GM23248 (cell line): ENCODE measurements at places on chromosomes 7 and 10.

DNA sequence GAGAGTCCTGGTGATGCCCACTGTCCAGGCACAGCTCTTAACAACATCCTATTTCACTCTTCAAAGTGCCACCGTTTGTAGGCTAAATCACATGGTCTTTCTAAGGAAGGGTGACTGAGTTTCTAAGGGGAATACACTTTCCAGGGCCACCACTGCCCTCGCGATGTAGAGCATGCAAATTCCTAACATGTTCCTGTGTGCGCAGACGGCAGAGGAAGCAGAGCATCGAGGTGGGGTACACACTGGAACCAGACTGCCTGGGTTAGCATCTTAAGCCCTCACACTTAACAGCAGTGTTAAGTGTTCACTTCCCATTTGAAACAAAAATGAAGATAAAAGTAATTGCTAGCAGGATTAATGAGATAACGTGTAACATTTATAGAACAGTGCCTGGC lies 3.0 kb downstream of the VOPP1 start:
- no peak for DNase-seq

- no peak for DNase-seq
These were observed 356.9 kb upstream of the PRKCQ start for GRCh38 chr10:6936931-6937330.

DNA sequence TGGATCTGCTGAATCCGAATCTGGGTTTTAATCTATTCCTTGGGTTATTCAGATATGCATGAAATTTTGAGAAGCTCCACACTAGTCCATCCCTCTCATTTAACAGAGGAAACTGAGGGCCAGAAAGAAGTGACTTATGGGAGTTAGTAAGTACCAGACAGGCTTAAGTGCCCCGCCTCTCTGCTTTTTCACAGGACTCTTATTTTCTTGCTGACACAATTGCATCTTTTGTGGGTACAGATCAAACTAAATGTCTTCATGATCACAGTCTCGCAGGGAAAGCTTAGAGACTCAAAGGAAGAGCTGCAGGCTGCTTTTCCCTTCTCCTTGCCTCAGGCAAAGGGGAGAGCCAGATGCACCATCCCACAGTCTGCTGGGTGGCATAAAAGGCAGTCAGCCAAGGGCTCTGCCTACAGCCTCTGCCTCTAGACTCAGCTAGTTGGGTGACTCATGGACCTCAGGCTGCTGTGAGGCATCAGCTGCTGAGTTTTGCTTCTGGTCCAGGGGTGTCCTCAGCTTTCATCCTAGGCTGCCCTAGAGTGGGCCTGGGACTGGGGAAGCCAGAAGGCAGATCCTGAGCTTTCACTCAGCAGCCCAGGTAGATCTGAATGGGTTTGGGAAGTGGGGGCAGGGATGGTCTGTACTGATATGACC lies 11.6 kb downstream of the GOLGA7B start:
- peak; percentile 95 for DNase-seq

GRCh38 chr10:112957640-112958092 lies 7.6 kb downstream of the TCF7L2 start:
- peak; percentile 54 for DNase-seq

DNA sequence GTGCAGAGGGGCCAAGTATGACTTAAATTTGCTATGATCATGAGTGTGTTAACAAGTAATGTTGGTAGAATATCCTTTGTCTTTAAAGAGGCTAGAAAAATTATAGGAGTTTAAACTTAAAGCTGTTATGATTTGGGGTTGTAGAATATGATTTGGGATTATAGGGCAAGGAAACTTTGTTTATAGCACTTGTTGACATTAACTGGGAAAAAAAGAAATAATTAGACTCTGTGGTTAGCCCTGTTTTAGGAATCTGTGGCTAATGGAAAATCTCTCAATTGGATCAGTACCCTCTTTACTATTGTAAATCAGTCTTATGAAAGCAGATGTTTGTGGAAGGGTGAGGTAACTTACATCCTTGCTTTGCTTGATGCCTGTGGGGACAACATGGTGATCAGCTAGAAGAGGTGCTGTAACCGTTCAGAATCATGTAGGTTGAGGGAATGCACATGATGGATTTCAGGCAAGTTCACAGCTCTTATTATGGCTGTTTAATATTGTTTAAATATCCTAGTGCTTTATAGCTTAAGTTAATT lies 11.1 kb downstream of the ING3 start:
- no peak for DNase-seq

GRCh38 chr10:114499630-114500190 lies 95.4 kb upstream of the AFAP1L2 start:
- no peak for DNase-seq

DNA sequence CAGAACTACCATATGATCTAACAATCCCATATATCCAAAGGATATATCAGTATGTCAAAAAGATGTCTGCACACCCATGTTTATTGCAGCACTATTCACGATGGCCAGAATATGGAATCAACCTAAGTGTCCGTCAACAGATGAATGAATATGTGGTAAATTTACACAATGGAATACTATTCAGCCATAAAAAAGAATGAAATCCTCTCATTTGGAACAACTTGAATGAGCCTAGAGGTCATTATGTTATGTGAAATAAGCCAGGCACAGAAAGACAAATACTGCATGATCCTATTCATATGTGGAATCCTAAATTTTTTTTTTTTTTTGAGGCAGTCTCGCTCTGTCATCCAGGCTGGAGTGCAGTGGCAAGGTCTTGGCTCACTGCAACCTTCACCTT lies 6.3 kb upstream of the CFAP70 start:
- no peak for DNase-seq

DNA sequence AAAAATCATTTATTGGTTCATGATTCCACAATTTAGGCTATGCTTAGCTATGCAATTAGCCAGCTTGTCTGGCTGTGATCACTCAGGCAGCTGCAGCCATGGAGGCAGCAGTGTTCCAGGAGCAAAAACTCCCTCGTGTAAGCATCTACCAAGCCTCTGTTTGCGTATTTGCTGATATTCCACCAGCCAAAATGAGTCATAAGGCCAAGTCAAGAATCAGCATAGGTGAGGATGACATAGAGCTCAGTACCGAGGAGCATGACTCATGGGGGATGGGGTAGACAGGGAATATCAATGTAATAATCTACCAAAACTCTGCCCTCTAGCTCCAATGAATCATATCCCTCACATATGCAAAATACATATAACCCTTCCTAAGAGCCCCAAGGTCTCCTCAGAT lies 63.3 kb downstream of the IMMP2L start:
- DNase-seq: peak; percentile 58

DNA sequence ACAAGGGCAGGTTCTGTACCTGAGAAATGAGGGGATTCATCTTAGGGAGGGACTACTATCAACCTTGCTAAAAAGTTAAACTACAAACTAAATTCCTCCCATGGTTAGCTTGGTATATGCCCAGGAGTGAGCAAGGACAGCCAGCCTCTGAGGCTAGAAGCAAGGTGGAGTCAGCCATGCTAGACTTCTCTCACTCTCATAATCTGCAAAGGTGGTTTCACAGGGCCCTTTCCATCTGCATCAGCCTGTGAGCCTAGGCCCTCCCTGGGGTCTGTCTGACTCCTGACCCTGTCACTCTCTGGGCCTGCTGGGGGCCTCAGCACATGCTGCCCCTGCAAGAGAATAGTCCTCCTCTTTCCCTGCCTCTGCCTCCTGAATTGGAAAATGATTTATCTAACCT lies 66.1 kb downstream of the ABCA13 start:
- no peak for DNase-seq

DNA sequence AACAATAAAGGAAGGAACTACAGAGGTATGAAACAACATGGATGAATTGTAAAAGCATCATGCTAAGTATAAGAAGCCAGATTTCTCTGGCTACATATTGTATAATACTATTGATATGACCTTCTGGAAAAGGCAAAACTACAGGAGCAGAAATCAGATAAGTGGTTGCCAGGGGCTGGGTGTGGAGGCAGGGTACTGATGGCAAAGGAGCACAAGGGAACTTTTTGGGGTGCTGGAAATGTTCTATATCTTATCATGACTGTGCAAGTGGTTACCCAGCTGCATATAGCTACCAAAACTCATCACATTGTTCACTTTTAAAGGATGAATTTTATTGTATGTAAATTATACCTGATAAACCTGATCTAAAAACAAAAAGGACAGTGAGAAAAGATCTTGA lies 72.4 kb downstream of the SKAP2 start:
- DNase-seq: no peak

DNA sequence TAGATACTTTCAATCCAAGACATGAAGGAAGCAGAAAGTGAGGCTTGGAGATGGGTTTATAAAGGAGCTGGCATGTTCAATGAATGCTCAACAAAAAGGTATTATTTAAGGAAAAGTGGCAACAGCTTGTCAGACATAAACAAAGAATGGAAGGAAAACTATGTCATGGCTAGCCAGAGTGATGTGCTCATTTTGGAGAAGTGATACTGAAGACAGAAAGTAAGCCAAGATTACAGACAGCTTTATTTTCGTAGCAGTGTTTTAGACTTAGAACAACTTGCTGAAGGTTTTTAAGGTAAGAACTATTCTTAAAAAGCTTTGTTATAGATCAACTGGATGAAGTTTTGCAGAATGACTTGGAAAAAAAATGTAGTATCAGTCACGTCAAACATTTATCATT lies 160.5 kb upstream of the FERD3L start:
- DNase-seq: no peak

DNA sequence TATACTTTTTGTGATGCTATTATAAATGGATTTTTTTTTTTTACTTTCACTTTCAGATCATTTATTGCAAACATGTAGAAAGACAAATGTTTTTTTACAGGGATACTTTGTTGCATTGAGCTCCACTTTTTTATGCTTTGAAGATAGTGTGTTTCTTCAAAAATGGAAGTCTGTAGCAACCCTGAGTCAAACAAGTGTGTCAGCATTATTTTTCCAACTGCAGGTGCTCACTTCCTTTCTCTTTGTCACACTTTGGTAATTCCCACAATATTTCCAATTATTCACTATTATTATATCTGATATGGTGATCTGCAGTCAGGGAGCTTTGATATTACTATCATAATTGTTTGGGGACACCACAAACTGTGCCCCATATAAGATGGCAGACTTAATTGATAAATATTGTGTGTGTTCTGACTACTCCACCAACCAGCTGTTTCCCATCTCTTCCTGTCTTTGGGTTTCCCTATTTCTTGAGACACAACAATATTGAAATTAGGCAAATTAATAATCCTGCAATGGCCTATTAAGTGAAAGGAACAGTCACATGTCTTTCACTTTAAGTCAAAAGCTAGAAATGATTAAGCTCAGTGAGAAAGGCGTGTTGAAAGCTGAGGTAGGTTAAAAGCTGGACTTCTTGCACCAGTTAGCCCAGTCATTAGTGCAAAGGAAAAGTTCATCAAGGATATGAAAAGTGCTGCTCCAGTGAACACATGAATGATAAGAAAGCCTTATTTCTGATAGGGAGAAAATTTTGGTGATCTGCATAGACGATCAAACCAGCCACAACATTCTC lies 231.3 kb upstream of the SH2B2 start:
- no peak for DNase-seq

- DNase-seq: peak; percentile 90
These were observed 19.1 kb downstream of the DENND2A start for GRCh38 chr7:140621401-140622021.

DNA sequence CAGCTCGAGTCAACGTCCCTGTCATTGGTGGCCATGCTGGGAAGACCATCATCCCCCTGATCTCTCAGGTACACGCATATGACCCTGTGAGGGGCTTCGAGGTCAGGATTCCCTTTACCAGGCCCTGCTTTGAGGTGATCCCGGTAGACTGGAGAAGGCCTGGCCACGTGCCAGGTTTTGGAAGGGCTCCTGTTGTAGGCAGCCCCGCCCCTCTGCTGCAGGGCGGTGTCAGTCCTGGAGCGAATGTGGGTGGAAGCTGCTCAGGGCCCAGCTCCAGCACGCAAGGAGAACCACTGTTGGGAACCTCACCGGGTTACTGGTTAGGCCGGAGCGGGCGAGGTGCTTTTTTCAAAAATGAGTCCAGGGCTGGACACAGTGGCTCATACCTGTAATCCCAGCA lies 15.6 kb downstream of the MDH2 start:
- peak; percentile 28 for DNase-seq

DNA sequence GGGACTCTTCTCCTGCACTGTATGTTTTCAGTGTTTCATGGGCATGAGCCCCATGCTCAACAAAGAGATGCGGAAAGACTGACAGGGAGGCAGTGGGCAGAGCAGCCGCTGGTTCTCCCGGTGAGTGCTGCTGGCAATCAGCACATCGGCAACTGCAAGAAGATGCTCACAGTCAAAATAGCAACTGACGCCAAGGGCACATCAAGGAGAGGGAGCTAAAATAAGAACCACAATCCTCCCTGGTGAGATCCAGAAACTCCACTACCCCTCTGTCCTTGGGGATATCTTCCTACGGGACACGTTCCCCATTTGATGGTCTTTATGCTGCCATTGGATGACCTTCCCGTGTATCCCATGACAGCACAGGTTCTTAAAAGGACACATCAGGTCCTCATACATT lies 28.9 kb upstream of the SVIL start:
- no peak for DNase-seq

- no peak for DNase-seq
These were observed 867.3 kb downstream of the TYW1 start for GRCh38 chr7:67863911-67864310.

DNA sequence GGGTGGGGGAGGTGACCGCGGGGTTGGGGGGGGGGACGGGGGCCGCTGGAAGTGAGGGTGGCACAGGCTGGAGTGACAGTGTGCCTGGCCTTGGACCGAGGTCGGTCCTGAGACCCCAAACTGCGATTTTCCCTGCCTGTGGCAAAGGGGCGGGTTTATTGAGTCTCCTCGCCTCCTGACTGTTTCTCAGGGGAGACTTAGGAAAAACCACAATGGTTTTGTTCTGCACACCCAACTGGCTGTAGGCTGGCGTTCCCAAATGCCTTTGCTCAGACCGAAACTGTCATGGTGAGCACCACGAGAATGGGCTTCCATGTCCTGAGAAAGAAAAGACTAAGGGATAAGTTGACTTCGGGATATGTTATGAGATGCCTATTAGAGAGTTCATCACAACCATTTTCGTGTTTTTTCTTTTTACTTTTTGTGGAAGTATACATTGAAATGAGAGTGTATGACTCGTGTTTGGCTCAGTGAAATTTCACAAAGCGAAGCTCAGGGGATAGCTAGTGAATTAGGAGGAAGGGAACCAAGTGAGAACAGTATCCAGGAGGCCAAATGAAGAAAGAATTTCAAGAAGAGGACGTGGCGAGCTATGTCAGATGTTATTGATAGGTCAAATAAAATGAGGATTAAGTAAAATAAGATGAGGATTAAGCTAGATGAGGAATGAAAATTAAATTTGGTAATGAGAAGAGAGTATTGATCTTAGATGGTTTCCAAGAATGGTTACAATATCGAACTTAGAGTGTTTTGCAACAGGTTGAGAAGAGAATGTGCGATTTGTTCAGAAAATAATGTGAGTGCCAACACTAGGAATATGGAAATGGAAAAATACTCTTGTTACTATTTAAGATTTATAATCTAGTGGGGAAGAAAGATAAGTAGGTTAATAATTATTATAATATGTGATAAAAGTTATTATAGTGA lies 918 bp downstream of the NET1 start:
- DNase-seq: peak; percentile 77

DNA sequence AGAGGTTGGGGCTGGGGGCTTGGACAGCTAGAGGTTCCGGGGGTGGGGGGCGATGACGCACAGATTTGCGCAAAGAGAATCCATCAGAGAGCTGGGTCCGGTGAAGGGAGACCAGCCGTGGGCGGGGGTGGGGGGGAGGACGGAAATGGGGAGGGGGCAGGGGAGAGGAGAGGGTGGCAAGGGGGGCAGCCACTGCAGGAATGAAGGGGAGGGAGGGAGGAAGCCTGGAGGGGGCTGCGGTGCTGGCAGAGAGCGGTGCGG lies 1.2 kb upstream of the VGF start:
- DNase-seq: no peak

- DNase-seq: no peak
These were observed 20.4 kb upstream of the CARD11 start for GRCh38 chr7:3064067-3064466.
